ENCODE measurements at places on chromosomes 4 and X.

DNA sequence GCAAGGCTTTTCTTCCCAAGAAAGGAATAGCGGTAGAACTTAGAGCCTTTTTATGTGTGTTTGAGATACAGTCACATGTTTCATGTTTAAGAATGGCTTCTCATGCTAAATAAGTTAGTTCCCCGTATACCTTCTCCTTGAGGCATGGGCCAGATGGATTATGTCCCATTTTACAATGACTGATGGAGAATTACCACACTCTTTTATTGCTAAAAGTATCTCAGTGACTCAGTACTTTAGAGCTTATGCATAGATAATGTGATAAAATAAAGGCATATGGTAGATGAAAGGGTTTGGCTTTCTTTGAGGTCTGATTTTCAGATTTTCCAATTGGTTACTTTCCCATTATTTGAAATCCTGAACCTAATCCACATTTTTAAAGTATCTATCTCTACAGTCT is 121.8 kb upstream of the BMPR1B start:
- DNase-seq = no peak

GRCh38 chrX:98203800-98204199 is 1320.1 kb downstream of the RPA4 start:
- no peak for DNase-seq

GRCh38 chr4:83128240-83128929 is 13.9 kb upstream of the PLAC8 start:
- no peak for DNase-seq

DNA sequence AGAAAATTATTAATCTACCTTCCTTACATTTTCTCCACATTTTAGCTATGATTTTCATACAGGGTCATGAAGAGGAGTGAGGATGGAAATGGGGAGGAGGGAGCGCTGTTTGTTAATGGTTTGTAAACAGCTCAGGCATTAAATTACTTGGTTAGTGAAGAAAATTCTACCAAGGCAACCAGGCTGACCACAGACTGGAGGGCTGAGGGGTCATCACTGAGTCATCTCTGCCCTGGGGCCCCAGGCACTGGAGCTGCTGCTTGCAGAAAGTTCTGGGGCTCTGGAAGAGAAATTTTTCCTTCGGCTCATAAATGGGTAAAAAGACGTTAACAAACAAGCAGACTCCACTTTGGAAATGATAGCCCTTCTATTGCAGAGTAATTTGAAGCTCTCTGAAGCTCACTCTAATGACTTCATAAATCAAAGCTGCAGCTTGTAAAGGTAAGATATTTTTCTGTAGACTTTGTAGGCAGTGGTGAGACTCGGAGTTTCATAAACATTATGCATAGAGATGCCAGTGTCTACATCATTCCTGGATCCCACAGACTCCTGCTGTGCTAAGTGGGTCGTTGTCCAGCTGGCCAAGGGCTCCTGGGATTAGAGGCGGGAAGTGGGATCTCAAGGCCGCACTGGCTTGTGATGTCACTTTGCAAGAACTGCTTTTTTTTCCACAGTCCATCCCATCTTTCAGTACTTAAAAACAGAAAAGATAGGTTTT is 159.6 kb downstream of the PTTG2 start:
- no peak for DNase-seq

DNA sequence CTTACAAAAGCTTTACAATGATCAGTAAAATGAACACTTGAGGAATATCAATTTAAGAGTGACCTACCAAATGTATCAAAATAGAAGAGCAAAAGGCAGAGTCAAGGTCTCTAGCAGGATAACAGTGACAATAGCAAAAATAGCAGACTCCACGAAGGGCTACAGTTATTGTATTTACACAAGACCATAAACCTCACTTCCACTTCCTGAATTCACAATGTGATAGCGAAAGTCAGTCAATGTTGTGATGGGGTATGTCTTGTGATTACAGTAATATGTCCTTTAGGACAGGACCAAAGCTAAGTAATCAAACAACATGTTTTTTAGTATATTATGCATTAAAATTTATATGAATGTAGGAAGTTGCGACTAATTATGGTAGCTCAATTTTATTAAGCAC is 139.6 kb downstream of the IQCM start:
- DNase-seq = no peak

GRCh38 chr4:56149591-56149990 is 200.8 kb downstream of the CEP135 start:
- DNase-seq = no peak

DNA sequence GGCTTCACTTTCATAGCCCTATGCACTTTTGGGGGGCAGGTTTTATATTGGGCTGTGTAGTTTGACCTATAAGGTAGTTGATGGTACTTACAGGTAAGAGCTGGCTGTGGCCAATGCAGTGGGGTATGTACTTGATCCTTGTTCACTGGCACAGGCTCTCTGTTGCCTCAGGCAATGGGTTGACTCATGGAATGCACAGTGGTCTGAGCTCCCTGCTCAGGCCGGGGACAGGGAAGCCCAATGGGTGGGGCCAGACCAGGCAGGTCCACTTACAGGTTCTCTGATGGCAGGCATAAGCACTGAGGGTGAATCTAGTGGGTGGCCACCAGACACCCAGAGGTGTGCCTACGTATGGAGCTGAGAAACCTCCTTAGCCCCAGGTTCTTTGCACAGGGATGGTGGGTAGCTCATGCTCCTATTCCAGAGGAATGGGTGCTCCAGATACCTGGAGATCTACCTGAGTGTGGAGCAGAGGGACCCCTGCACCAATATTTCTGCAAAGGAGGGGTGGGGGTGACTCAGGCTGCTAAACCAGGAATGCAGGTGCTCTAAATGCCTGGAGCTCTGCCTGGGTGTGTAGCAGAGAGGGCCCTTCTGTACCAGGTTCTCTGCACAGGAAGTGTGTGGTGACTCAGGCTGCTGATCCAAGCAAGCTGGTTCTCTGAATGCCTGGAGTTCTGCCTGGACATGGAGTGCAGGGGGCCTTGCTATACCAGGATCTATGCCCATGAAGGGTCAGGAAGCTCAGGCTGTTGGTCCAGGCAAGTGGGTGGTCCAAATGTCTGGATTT is 52.3 kb downstream of the IL1RAPL2 start:
- DNase-seq = no peak

Measured in HepG2 (cell line).